ENCODE measurements at places on chromosomes 7 and 10. TPM values are rescaled to one million over a fixed set of nuclear protein-coding genes. Genes with fewer than 3 reads are reported as not detected.

Gene AKR1B15
- total RNA-seq, result 6.3 TPM

Gene CNPY1
- total RNA-seq, result not detected

Gene HMX3
- total RNA-seq, result not detected

Gene IL6
- total RNA-seq, result 1.6 TPM

Gene PODXL
- total RNA-seq, result 52.8 TPM

Gene SPDYE1
- not detected for total RNA-seq

Data from hepatocyte (in vitro differentiated cells).